Fibroblast of mammary gland (primary cell): ENCODE measurements at places on chromosomes 2 and 18.

- no peak for DNase-seq
Observed at GRCh38 chr2:47592381-47592780, 189.4 kb downstream of the MSH2 start.

GRCh38 chr18:62760403-62760734 is 45.0 kb downstream of the PHLPP1 start:
- no peak for DNase-seq

GRCh38 chr2:3211256-3212060 is 166.2 kb downstream of the EIPR1 start:
- DNase-seq: no peak

- no peak for DNase-seq
Observed at GRCh38 chr2:191620144-191620543, 57.8 kb upstream of the NABP1 start.

- DNase-seq: peak; percentile 34
Observed at GRCh38 chr18:74081966-74082741, 65.5 kb downstream of the FBXO15 start.

- no peak for DNase-seq
Observed at GRCh38 chr2:207819839-207820784, 50.4 kb upstream of the FZD5 start.

GRCh38 chr2:58195662-58196061 is 45.5 kb downstream of the FANCL start:
- peak; percentile 14 for DNase-seq

GRCh38 chr2:172438741-172439508 is 11.5 kb downstream of the ITGA6 start:
- DNase-seq: peak; percentile 37

- peak; percentile 76 for DNase-seq
Observed at GRCh38 chr2:201707753-201708152, 9.3 kb upstream of the MPP4 start.

GRCh38 chr2:38650012-38650411 is 15.9 kb upstream of the GALM start:
- DNase-seq: no peak

DNA sequence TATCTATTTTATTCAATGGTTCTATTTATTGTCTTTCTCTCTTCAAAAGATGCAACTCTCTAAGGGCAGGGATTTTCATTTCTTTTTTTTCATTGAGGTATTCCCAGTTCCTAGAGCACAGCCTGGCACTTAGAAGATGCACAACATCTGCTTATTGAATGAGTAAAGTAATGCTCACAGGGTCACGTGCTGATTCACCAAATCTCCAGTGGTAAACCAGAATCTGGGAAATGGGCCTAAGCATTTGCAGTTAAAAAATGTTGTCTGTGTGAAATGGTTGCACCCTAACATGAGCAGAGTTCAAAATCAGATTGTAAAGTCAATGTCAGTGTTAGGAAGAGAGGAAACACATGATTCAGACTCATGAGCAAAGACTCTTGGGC is 15.8 kb downstream of the SLC8A1 start:
- peak; percentile 64 for DNase-seq

- no peak for DNase-seq
Observed at GRCh38 chr18:6784046-6784445, 54.5 kb downstream of the ARHGAP28 start.

DNA sequence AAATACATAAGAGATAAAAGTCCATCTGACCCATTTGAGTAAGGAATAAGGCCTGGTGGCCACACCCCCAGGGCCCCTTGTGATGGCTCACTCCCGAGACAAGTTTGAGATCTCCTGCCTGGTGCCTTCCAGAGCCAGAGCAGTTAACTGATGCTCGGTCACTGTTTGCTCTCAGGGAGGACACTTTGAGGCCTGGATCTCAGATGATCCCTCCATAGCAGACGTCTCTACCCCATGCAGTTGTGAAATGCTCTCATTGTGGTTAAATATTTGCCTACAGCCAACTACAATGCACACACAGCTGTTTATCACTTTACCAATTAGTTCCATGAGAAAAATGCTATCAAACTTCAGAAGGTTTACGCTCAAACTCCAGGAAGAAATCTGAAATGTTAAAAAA is 12.3 kb downstream of the GYPC start:
- no peak for DNase-seq
